ENCODE measurements at places on chromosomes 12 and 14.

GRCh38 chr14:26735811-26736210 lies 138.0 kb upstream of the NOVA1 start:
- no peak for DNase-seq

GRCh38 chr14:94768521-94769390 lies 1.2 kb downstream of the GSC start:
- DNase-seq, result no peak

DNA sequence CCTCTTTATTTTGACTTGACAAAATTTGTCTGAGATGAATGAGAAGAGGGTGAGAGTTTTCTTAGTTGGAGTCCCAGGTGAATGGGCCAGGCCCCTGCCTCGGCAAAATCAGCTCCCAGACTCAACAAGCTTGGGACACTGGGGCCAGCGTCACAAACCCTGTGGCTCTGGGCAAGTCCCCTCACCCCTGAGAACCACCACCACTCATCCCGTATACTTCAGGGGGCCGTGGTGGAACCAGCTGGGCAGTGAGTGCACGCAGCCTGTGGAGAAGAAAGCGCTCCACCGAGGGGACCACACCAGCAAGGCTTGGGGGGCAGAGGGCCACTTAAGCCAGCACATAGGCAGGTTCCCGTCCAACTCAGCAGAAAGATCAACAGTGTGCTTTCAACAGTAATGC lies 40.2 kb downstream of the DEGS2 start:
- DNase-seq, result no peak

DNA sequence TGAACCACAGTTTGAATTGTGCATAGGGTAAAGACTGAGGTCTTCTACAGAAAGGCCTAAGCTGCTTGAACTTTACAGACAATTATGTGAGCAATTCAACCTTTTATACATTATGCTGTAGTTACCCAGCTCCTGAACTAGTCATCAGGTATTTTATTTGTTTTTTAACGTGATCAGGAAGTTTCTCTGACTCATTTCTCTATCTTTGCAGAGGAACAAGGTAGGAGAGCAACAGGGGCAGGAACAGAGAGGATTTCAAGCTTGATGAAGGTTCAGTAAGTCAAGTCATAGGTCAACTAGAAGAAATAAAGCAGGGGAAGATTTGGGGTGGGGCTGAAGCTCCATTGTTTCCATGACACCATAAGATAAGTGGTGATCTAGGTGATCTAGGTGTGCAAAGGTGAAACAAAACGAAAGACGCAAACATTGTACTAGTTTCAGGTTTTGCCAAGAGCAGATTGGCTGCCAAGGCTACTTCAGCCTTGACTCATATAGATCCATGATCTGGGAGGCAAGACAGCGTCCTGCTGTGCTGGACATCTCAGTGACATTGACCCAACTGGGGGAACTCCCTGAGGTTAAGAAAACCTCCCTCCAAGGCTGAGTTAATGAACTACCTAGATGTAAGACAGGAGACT lies 198.1 kb downstream of the DAD1 start:
- no peak for DNase-seq

DNA sequence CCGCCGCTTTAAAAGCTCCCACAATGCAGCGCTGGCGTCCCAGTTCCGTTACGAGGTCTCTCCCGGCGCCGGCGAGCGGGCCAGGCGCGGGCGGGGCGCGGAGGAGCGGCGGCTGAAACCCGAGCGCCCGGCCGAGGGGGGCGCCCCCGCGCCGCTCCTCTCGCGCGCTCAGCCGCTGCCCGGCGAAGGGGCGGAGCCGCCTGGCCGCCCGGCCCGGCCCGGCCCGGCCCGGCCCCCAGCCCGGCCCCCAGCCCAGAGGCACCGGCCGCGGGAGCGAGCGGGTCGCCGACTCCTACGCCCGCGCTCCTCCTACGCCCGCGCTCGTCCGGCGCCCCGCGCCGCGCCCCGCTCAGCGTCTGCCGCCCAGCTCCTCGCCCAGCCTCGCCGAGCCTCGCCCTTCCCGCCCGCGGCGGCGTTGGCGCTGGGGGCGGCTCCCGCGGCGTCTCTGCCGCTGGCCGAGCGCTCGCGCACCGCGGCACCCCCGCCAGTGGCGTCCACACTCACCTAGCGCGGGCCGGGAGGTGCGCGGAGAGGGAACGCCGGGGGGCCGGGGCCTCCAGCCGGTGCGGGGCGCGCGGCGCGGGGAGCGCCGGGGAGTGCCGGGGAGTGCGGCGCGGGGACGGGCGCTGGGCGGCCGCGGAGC lies at the start of gene RASSF8:
Gene RASSF8 (plus strand): TSS at position 255 of the 643 bp plus-strand sequence. CDS start 96,662 bp downstream, outside the sequence.
- DNase-seq, result no peak

GRCh38 chr12:89354612-89355067 lies 2.3 kb upstream of the DUSP6 start:
- DNase-seq, result no peak

- no peak for DNase-seq
These were observed 962.5 kb downstream of the DIO2 start for GRCh38 chr14:79248771-79249170.

- peak; percentile 11 for DNase-seq
These were observed 62.3 kb downstream of the BEGAIN start for GRCh38 chr14:100524933-100525243.

- DNase-seq, result no peak
These were observed 375.3 kb downstream of the BCAT1 start for GRCh38 chr12:24573621-24574020.

Measured in activated CD8-positive, alpha-beta memory T cell treated with anti-CD3 and anti-CD28 coated beads for 48 hours (primary cell).